Femur (tissue), 1 donor: ENCODE measurements at places on chromosomes 7 and 10.

- DNase-seq: peak; percentile 6
These were observed 8.5 kb downstream of the LRRC18 start for GRCh38 chr10:48931188-48931587.

DNA sequence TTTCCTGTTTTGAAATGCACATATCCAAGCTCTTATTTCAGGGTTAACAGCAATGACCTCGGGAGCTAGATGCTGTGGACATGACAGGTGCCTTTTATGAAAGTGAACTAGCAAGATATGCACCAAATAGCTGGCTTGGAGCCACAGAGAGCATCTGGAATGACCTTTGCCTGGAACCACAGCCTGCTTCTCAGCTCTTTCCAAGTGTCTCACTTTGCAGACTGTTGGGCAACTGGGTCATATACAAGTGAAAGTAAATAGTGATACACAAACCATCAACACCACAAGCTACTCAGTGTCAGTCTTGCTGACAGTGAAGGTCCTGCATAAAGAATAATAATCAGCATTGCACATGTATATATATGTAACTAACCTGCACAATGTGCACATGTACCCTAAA lies 183.5 kb downstream of the RNF133 start:
- DNase-seq: no peak

GRCh38 chr7:144483189-144483588 lies 79.7 kb upstream of the NOBOX start:
- no peak for DNase-seq

- DNase-seq: no peak
These were observed 82.8 kb upstream of the TNS3 start for GRCh38 chr7:47664650-47665195.

- DNase-seq: no peak
These were observed 7.9 kb upstream of the RAPGEF5 start for GRCh38 chr7:22364900-22365299.

GRCh38 chr10:16292366-16292765 lies 144.4 kb upstream of the PTER start:
- DNase-seq: no peak

- no peak for DNase-seq
These were observed 54.2 kb downstream of the FAM53B start for GRCh38 chr10:124689911-124690498.

DNA sequence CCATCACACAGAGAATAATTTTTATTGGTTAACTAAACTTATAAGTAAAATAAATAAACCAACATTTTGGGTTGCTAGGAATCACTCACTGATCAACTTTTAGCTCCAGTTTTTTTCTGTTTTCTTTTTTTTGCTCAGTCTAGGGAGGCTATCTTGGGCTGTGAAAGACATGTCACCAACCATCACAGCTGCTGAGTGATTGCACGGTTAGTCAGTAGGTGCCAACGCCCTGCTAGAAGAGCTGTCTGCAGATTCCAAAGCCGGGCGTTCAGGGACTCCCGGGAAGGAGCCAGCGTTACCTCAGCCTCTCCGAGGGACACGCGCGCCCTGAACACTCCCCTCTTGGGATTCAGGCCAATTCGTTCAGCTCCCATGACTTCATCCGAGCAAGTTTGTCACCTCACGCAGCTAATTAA lies 604 bp upstream of the STAM start:
- DNase-seq: no peak

- peak; percentile 87 for DNase-seq
These were observed 778 bp upstream of the TRIM8 start for GRCh38 chr10:102643336-102644065.

DNA sequence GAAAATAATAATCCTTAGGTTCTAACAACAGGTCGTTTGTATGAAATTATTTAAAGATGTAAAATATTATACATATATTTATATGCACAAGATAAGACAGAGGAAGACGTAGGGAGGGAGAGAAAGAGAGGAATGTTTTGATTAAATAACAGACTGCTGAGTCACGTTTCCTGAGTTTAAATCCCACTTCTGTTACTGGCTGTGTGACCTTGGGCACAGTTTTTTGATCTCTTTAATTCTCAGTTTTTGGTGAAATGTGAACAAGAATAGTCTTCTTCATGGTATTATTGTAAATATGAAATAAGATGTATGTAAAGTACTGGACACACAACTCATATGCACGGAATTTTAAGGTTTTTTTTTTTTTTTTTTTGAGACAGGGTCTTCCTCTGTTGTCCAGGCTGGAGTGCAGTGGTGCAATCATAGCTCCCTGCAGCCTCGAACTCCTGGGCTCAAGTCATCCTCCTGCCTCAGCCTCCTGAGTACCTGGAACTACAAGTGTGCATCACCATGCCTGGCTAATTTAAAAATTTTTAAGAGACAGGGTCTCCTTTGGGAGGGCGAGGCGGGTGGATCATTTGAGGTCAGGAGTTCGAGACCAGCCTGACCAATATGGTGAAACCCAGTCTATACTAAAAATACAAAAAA lies 42.6 kb downstream of the BAMBI start:
- DNase-seq: no peak

DNA sequence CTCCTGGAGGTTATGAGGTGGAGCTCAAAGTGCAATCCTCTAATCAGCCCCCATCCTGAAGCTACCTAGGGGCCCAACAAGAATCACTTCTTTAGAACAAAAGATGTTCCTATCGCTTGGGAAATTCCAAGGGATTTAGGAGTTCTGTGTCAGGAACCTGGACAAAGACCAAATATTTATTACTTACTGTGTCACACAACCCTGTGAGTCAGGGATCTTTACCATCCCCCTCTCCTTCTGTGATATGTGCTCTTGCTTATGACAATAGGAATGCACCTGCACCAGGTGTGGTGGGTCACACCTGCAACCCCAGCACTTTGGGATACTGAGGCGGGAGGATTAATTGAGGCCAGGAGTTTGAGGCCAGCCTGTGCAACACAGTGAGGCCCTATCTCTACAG lies 485.8 kb downstream of the PLXDC2 start:
- DNase-seq: no peak

GRCh38 chr7:48165157-48165556 lies 6.1 kb upstream of the ABCA13 start:
- DNase-seq: no peak

DNA sequence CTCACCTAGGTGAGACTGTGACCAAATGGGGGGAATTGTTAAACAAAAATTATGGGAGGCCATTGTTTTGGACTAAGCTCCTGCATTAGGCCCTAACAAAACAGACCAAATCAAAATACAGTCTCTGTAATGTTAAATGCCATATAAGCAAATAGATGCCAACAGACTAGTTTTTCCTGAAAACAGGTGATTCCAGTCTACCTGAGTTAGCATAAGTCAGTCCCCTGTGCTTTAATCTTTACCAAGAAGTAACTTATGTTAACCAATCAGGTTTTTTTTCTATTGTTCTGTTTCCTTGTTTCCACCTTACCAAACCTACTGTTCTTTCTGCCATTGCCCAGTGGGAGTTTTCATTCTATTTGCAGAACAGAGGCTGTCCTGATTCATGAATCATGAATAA lies 48.0 kb downstream of the PDZD8 start:
- no peak for DNase-seq

DNA sequence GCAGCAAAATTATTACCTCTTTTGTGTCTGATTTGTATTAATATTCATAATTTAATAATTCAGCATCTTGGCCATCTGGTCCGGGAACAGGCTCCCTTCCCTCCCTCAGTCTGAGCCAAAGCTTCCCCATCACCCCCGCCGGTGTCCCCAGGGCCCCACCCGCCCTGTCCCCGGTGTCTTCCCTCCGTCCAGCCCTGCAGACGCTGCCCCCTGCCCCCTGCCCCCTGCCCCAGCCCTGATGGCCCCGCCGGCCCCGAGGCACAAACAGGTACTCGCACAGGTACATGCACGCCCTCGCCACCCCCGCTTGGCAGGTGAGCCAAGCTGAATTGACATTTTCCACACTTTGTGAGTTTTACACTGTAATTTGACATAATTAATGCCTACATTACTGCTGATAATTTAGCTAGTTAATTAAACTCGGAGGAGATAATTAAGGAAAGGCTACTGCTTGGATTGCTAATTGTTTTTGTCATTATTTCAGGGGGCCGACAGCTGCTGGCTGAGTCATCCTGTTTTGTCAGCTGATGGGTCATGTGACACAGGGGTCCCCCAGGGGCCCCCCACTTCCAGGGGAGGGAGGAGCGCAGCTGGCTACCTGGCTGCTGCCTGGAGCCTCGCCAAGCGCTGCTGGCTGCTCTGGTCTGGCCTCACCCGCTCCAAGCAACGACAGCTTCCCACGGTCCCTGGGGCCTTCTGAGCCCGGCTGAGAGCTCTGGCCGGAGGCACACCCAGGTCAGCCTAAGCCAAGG lies 36.6 kb downstream of the MICALL2 start:
- DNase-seq: no peak
